ENCODE measurements at places on chromosomes 7 and 10.
A peak's percentile ranks its signal among the peaks of the same experiment; 100 is the strongest.

DNA sequence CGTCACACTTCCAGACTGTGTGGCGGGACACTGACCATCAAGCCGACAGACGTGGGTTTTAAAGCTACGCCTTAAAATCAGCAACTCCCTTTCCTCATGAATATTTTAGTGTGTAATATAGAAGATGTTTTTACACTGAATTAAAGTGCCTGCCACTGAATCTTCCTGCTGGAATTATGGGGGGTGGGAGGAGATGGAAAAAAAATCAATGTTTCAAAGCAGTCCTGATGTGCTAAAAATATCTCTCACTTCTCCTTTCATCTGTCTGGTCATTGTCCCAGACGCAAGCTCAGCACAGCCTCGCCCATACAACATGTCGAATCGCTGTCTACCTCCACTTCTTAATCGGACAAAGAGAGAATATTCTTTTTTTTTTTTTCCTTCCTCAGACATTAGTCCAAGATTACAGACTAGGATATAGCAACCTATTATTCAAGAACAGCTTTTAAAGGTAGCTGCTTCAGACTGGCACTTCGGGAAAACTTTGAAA lies 165.1 kb upstream of the KLF14 start:
- DNase-seq, result no peak

GRCh38 chr10:50936335-50936734 lies 50.9 kb upstream of the A1CF start:
- DNase-seq, result no peak

DNA sequence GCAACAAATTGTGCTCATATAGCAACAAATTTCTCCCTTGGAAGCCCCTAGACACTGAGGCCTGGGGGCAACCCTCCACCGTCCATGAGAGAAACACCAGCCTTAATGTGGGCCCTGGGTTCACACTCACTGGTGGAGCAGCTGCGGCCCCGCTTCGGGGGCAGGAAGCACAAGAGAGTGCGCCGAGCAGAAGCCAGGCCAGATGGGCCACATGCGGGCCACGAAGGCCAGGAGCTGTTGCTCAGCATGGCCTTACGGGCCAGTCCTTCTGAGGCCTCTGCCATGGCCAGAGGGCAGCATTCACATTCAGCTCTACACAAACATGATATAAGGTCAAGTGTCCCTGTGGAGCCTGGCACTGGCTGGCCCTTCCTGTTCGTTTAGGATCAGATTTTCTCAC lies 60.0 kb upstream of the VIPR2 start:
- no peak for DNase-seq

DNA sequence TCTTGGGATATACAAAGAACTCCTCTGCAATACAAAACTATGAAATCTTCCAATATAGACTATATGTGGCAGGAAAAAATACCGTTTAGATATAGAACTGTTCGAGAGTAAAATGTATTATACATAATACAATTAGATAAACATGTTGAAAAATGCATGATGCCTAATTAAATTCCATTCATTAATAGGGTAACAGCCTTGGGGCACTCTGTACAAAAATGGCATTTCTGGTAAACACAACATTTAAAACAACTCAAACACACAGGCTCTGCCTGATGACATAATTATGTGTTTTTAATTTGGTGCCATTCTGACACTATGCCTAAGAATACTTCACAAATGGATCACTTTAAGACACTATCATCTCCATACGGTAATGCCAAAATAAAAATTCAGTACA lies 180.9 kb downstream of the FAM107B start:
- no peak for DNase-seq

DNA sequence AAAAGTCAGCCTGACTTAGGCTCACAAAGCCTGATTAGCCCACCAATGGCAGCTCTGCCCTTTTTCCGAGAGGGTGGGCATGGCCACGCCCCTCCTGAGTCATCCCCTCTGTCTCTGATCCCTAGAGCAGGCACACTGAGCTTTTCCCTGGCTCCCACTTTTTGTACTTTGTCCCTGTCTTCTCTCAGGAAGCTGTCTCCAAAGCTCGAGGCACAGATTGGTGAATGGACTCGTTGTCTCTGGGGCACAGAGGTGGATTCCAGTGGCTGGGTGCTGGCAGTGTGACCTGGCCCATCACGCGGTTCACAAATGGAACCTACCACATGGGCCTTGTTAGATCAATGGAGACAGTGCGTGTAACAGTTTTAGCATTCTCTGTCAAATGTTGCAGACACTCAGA lies 313.5 kb downstream of the WDR37 start:
- no peak for DNase-seq

DNA sequence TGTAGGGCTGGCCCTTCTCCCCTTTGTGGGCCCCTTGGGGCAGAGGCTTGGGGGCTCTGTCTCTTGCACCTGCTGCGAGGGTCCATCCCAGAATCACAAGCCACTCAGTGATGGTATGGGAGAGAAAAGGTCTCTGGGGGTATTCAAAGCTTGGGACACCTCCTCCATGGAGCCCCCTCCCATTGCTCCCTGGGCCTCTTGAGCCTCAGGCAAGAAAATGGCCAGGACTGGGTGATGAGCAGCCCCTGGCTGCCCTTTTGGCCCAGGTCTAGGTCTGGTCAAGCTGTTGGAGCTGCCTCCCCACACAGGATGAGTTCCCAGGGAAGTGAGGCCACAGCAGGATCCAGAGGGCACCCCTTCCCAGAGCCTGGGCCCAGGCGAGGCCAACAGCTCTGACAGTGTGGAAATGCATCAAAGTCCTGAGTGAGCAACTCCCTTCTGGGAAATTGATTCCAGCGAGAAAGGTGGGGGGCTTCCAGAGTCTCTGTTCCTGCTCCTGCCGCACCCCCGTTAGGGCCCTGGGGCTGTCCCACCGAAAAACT lies 3.4 kb upstream of the MYL7 start:
- DNase-seq, result no peak

GRCh38 chr7:43758029-43758821 lies at the start of gene BLVRA:
Gene BLVRA, plus strand, starts transcription at chr7:43758680. Its CDS starts 12,479 bp downstream, at chr7:43771159.
- peak; percentile 64 for DNase-seq

DNA sequence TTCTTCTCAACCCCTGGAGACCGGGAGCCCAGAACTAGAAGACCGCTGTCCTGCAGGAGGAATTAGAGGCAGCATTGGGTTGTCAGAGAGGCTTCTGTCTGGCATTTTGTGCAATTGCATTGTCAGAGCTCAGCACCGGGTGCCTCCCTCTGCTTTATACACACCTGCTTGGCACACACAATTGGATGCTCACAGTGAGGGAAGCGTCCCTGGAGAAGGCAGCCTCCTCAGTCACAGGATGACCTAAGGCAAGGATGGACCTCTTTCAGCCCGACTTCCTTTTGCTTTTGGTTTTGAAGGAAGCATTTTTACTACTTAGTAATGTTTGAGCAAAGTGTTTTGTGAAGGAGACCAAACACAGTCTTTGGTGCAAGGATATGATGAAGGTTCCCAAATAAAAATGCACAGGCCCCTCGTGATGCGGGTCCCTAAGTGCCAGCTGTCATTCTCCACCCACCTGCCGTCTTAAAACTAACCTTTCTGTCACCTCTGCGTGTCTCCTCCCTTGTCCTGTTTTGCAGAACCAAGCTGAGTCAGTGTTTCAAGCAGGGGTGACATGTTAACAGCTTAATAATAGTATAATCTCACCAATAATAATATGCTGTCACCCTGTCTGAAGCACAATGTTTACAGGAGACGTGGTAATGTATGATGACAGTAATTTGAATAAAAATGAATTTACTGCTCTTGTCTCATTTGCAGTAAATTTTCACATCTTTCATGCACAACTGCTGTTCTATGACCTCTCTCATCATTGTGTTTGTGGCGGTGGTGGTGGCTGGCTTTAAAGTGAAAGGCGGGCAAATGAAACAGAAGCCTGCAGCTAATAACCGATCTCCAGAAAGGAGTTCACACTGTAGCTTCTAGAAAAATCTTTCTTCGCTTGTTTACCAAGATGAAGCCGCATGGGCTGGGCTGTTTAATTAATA lies 430.2 kb upstream of the MKI67 start:
- no peak for DNase-seq

GRCh38 chr7:21260939-21261338 lies 166.9 kb upstream of the SP4 start:
- DNase-seq, result no peak

DNA sequence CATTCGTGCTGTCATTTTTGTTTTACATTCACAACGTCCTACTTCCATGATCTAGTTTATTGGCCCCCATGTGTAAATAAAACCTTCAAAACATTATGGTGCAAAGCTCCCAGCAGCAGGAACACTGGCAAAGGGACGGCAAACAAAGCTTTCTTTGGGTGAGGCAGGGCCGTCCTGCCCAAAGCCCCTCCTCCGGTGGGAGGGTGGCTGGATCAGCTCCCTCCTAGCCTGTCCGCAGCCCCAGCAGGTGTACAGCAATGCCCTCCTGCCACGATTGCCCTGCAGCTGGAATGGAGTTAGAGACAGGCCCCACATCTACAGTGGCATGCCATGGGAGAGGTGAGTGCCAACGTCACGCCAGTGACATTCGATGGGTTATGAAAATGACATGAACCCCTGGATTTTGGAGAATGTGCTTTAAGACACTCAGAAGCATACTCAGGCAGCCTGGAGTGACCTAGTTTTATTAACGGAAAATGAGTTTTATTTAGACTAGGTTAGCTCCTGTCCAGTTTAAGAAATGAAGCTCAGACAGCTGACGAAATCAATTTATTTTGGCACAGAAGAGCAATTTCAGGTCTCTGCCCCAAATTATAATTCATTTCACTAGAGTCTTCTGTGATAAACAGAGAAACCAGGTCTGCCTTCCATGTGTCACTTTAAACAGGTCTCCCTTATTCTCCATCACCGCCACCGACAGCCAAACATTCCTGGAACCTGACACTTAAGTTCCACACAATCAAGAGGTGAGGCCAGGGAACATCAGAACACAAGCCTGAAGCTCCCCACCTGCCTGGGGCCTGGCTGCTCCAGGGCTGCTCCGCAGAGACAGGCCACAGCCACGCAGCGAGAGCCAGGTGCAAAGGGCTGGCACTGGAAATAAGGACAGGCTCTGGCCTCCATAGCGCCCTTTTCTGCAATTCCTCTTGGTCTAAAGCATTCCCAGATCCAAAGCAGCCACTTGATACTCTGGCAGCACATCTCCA lies 50.1 kb downstream of the VOPP1 start:
- DNase-seq, result no peak

DNA sequence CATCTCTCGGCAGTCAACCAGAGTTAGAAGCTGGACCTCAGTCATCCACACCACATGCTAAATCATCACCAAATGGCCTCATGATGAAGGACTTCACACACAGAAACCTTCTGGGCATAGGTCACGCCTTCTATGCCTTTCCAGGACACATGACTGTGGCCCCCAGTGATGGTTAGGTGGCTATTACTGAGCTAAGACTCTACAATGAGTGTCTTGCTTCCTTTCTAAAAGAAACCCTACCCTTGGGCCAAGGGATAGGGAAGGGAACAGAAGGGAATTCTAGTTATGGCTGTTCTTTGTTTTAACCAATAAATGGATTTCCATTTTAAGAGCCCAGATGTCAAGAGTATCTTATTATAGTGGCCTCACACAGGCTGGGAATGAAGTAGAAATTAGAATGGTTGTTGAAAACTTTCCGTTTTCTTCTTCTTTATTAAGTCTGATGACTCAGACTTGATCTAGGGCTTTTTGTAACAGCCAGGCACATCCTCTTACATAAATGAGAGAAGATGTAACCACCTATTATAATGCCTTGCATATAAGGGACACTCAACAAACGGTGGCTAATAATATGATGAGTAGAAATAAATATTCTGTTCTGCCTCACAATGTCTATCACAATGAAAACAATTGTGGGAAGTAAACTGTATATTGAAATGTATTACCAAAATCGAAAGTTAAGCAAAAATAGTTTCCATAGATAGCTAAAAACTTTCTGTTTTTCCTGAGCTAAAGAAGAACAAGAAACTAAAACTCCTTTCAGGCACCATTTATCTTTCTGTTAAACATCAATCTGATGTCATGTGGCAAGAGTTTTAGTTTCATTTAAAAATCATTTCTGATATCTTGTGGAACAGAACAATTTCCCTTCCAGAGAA lies 62.5 kb upstream of the TOMM7 start:
- no peak for DNase-seq

GRCh38 chr10:29353305-29353704 lies 64.4 kb downstream of the LYZL1 start:
- DNase-seq, result no peak

- no peak for DNase-seq
Observed at GRCh38 chr10:102121739-102122372, 1.7 kb upstream of the LDB1 start.

DNA sequence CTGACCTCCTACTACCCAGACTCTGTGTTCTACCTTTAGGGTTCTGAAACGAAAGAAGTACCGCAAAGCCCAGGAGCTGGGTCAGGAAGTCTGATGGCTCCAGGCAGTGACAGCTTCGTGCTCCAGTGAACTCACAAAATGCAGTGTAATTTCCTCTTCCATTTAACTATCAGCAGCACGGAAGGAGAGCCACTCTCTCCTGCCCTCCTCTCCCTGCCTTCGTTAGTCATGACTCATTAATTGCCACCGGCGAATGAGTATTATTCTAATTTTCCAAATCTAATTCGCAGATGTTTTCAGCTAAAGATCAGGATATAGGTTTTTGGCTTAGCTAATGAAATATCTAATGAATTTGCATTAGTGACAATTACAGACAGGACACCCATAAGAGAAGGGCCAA lies 1262.0 kb downstream of the TYW1 start:
- DNase-seq, result no peak

- no peak for DNase-seq
Observed at GRCh38 chr10:12375076-12375504, 25.7 kb downstream of the CAMK1D start.

DNA sequence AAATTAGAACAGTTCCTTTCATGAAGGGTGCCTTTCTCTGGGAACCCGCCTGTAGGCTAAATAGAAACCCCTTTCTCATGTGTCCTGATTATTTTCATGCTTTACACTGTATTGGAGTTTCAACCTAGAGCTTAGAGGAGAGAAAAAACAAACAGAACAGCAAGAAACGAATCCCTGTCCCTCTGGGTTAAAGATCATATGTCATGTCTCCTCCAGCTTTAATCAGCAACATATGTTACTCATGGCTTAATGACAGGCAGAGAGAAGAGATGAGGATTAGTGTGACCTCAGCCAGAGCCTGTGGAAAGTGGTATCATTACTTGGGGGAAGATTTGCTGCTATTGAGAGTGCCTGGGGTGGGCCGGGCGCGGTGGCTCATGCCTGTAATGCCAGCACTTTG lies 32.1 kb downstream of the CRCP start:
- no peak for DNase-seq

DNA sequence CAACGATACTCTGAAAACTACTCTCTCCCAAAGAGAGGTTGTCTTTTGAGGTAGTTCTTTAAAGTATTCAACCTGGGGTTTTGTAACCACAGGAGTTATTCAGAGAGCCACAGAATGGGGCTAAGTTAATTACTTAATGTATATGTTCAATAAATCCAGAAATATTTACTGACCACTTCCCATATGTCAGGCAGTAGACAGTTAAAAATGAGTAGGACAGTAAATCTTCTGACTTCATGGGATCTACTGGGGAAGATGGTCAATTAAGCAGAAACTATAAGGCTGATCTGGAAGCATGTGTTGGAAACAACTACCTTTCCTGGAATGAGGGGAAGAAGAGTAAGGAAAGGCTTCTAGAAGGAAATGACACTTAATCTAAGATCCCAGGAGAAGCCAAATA lies 167.7 kb downstream of the MAGI2 start:
- DNase-seq, result no peak

GRCh38 chr10:88062798-88063472 lies 199.5 kb downstream of the PTEN start:
- DNase-seq, result no peak

- no peak for DNase-seq
Observed at GRCh38 chr7:51878865-51879264, 562.3 kb upstream of the COBL start.

GRCh38 chr10:82811621-82812020 lies 936.6 kb downstream of the NRG3 start:
- DNase-seq, result no peak

- no peak for DNase-seq
Observed at GRCh38 chr7:142508251-142508650, 241.0 kb upstream of the PRSS1 start.

Measured in NCI-H1930 (cell line).